Hematopoietic multipotent progenitor cell treated with erythropoietin and hydrocortisone succinate and interleukin-3 and kit ligand, for 8 days (in vitro differentiated cells): ENCODE measurements at places on chromosomes 1 and 21.

DNA sequence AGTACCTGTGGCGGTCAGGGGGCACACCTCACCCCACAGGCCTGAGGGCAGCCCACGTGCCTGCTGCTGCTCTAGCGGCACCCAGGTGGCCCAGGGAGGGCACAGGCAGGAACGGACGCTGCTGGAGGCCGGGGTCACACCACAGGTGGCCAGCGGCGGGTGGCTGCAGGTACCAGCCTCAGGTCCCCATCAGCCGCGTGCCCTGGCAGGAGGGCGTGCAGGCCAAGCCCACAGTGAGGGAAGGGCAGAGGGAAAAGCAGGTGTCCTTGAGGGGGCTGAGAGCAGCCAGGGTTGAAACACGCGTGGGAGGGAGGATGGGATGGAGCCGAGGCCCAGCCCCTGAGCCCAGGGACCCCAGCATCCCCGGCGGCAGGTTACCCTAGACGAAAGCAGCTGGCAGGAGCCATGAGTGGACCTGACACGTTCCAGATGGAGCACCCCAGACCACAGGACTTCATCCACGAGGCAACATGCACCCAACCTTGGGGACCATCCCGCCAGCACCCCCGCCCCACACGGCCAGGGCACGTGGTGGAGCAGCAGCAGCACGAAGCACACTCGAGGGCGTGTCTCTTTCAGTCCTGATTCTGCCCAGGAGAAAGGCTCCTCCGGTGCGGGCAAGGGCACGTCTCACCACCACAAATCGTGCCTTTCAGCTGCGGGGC lies 3.7 kb downstream of the SLC19A1 start:
- DNase-seq, result no peak

DNA sequence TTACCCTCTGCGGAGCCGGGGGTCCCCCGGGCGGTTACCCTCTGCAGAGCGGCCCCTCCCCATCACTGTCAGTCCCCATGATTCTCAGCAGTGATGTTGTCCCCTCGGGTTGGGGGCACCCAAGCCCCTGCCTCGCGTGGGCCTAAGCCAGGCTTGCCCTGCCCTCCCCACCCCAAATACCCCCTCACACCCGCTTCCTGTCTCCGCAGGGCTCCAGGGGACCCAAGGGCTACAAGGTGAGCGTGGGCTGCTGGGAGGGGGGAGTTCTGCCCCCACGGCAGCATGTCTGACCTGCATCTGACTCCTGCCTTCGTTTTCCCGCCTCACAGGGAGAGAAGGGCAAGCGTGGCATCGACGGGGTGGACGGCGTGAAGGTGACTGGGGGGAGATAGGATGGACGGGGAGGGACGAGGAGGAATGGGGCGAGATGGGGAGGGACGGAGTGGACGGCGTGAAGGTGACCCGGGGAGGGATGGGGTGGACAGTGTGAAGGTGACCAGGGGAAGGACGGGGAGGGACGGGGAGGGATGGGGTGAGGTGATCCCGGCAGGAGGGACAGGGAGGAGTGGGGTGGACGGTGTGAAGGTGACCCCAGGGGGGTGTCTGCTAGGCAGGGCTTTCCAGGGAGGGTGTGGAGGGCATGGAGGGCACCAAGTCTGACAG lies 8.6 kb downstream of the COL6A1 start:
- no peak for DNase-seq

GRCh38 chr1:213274140-213274539 lies 223.1 kb downstream of the RPS6KC1 start:
- DNase-seq, result no peak

GRCh38 chr1:225998560-225999226 lies 450 bp downstream of the SDE2 start:
- peak; percentile 26 for DNase-seq

DNA sequence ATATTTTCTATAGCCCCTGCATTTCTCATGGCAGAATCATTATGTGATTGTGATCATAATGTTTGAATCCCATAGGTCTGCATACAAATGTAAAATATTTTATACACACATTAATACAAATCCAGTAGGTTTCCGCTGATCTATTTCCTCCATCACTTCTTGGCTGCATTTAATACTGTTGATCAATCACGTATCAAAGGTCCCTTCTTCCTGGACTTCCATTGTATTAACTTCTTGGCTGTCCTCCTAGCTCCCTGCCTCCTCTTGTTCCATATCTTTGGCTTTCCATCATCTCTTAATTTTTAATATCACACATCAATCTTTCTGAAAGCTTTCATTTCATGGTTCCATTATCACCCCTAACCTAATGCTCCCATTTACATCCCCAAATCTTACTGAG lies 97.6 kb downstream of the PROX1 start:
- no peak for DNase-seq

DNA sequence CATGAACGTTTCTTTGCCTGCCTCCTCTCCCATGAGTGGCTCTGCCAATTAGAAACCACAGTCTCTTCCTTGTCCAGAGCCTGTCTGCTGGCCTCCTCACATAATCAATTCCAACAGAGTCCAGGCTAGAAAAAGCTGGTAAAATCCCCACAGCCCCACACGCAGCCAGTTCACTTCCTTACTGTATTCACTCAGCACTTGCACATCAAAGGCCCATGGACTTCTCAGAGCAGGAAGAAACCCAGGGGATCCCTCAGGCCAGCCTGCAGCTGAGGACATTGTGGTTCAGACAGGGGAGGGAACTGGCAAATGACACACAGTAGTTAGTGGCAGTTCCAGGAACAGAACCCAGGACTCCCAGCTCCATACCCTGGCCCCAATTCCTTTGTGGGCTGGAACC lies 171.6 kb upstream of the EDN2 start:
- DNase-seq, result no peak

DNA sequence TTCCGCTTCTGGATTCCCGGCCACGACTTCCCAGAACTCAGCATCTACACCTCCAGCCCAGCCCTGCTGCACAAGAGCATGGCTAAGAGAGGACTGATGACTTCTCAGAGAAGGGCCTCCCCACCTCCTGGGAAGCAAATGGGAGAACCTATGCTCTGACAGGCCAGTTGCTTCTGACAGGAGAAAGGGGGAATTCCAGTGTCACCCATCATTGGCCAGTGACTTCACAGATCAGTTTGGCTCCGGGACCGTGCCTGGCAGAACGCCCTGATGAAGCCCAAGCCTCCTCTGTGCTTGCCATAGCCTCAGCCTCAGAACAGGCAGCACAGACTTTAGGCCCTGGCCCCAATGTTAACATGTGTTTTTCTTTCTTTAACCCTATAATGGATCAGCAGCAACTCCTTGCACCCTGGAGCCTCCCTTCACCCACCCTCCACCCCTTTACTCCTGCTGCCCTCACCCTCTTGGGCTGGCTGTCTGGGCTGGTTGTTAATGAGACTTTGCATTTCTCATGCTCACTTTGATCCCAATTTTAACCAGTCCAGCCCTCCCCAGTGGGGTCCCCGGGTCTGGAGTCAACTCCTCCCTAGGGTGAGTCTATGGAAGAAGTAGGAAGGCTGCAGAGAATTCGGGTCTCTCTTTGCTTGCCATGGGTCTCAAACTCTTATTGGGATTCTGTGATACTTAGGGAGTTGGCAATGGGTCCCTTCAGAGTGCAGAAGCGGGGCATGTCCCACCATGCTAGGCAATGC lies 42.7 kb upstream of the SLC30A1 start:
- DNase-seq, result no peak
